Activated CD4-positive, alpha-beta T cell treated with anti-CD3 and anti-CD28 coated beads for 24 hours (primary cell): ENCODE measurements at places on chromosomes 3 and 15.
A peak's percentile ranks its signal among the peaks of the same experiment; 100 is the strongest.

DNA sequence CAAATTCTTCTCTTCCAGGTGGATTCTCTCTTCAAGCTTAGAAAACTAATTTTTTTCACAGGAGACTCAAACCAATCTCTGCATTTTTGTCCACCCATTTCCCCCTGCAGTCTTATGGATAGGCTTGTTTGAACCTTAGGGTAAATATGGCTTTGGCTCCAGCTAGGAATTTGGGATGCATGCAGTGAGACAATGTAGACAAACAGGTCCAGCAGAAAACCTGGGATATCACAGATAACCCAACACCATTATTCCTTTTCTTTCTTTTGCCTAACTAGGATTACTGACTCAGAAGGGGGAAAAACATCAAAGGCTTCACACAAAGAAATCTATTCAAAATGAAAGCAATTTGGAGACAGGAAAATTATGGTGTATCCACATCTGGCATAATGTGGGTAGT is 11.2 kb upstream of the SEMA5B start:
- no peak for DNase-seq

DNA sequence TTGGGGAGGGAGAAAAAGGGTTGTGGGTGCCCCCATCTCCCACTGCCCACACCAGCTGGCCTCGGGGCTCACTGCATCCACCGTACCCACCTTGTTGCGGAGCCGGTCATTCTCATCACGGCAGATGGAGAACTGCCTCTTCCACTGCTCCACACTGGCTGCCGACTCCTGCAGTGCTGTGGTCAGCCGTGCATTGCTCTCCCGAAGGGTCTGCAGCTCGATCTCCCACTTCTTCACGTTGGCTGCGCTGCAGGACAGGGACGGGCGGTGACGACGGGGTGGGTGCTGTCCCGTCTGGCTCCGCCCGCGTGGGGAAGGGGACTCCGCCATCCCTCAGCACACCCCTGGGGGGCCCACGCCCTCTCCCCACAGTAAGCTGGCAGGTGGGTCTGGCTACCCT is 45.1 kb downstream of the WHAMM start:
- DNase-seq = no peak

- no peak for DNase-seq
Observed at GRCh38 chr3:154729741-154730140, 299.8 kb upstream of the GPR149 start.

- no peak for DNase-seq
Observed at GRCh38 chr3:126397610-126398422, 3.1 kb downstream of the CFAP100 start.

GRCh38 chr15:90423801-90424319 is 35.8 kb downstream of the IQGAP1 start:
- no peak for DNase-seq

GRCh38 chr3:108297647-108298046 is 1.3 kb downstream of the HHLA2 start:
- DNase-seq = no peak

DNA sequence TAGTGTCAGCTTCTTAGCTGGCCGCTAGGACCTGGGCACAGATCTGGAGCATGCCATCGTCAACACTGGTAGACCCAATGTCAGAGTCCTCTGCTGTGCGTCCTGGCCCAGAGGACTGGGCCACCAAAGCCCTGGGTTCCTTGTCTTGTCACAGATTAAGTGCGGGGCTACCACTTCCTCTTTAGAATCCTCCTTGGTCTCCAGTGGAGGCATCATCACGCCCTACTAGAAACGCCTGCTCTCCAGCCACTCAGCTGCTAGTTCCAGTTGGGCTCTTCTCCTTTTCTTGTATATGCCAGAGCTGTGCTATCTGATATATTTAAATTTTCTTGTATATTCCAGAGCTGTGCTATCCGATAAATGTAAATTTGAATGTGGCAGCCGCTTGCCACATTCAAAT is 11.2 kb downstream of the PPCDC start:
- DNase-seq = no peak

DNA sequence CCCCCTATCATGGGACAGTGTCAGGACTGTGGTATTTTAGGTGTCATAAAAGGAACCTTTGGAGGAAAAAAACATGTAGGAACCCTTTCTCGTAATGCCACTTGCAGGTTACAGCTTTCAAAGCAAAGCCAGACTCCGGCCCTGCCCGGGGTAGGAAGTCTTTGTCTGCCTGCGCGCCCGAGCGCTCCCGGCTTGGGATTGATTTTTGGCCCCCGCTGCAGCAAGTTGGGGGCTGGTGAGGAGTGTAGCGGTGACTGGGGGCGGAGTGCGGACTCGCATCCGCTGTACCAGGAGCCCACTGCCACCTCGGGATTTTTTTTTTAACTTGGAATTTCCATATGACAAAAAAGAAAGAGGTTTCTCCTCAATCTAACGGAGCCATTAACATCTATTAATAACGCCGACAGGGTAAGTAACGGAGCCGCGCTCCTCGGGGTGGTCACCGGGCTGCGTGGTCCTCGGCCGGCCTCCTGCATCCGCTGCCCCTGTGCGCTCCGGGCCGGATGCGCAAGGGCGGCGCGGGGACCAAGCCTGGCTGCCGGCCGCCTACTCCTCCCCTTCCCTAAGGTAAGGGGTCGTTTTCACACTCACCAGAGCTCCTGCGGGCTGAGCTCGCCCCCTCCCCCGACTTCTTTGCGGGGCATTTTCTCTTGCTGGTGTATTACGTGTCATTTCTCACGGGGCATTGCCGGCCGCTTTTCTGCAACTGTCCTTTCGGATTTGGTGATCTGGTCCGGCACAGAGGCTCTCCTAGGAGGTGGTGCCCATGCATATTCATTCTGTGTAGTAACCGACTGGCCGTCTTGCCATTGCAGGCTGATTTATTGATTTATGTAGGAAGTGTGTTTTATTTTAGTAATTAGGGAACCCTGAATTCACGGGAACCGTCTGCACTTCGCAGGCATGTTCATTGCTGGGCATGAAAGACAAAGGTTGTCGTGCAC is 219.8 kb upstream of the TOPAZ1 start:
- DNase-seq = no peak

GRCh38 chr3:73556520-73557372 is 68.0 kb downstream of the PDZRN3 start:
- DNase-seq = no peak

GRCh38 chr3:169694117-169694516 is 30.6 kb upstream of the MECOM start:
- no peak for DNase-seq

DNA sequence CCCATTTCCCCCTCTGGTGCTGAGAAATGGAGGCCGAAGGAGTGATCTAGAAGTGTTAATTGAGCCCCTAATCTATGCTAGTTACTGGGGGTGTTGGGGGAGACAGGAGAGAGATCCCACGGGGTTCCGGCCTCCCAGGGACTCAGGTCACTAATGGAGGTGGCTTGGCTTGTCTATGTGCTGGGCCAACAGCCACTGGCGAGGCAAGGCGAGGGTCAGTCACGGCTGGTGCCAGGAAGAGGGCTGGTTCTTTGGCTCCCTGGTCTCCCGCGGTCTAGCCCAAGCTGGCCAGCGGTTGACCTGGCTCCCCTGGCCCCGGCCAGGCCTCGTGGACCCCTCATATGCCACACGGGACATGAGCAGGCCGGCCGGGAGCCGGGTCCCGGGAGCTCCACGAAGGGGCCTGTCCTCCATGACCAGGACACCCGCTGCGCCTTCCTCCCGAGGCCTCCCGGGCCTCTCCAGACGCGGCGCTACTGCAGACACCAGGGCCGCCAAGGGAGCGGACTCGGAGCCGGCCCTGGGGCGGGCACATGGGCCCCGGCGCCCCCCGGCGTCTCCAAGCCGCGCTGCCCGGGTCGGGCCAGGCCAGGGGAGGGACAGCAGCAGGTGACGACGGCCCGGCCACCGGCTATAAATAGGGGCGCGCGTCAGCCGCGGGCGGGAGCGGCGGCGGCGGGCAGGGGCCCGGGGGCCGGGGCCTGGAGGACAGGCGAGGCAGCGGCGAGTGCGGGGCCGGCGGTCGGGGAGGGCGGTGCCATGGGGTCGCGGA is at the start of gene ALPK3:
TSS of gene ALPK3 (plus strand) at position 663 of the 772 bp plus-strand sequence. CDS start at position 760, 97 bp downstream.
- no peak for DNase-seq

- no peak for DNase-seq
Observed at GRCh38 chr3:98901119-98901391, 440 bp downstream of the DCBLD2 start.

GRCh38 chr3:178393824-178394223 is 142.4 kb upstream of the KCNMB2 start:
- DNase-seq = no peak

- no peak for DNase-seq
Observed at GRCh38 chr15:81337241-81337640, 13.3 kb upstream of the STARD5 start.

GRCh38 chr3:107985496-107985895 is 105.3 kb downstream of the CD47 start:
- no peak for DNase-seq

GRCh38 chr3:127733781-127734180 is 61.0 kb downstream of the ABTB1 start:
- DNase-seq = no peak

GRCh38 chr3:153072856-153073255 is 89.2 kb upstream of the RAP2B start:
- DNase-seq = no peak

GRCh38 chr3:3664935-3665334 is 134.3 kb upstream of the LRRN1 start:
- DNase-seq = no peak

GRCh38 chr3:125148836-125149235 is 63.7 kb downstream of the SLC12A8 start:
- DNase-seq = no peak

GRCh38 chr3:159832024-159832423 is 156.6 kb upstream of the IL12A start:
- no peak for DNase-seq

GRCh38 chr3:14202874-14203520 is 24.4 kb downstream of the LSM3 start:
- DNase-seq = no peak

- no peak for DNase-seq
Observed at GRCh38 chr3:163561151-163561550, 1517.1 kb downstream of the SI start.

GRCh38 chr3:98765721-98766120 is 2.6 kb downstream of the ST3GAL6 start:
- DNase-seq = no peak

DNA sequence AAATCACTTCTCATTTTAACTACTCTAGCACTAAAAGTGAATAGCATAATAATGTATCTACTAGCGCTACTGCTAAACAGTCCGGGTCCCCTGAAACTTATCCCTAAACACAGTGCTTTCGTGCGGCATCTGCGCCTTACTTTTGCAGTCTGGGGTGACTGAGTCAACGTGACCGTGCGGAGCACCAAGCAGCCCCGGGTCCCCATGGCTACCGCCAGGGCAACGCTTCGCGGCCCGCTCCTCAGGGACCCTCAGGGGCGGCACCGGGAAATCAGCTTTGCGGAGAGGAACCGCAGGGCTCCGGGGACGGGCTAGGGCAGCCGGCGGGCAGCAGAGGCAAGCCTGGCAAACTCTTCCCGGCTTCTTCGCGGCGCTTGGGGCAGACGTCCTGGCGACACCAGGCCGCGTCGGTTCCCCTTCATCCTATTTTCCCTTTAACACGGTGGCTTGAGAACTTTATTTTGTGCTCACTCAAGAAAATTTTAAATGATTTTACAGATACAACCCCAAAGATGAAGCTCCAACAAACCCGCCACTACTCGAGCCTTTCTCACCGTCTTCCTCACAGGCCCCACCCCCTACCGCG is 757 bp upstream of the DIPK2A start:
- peak; percentile 19 for DNase-seq

DNA sequence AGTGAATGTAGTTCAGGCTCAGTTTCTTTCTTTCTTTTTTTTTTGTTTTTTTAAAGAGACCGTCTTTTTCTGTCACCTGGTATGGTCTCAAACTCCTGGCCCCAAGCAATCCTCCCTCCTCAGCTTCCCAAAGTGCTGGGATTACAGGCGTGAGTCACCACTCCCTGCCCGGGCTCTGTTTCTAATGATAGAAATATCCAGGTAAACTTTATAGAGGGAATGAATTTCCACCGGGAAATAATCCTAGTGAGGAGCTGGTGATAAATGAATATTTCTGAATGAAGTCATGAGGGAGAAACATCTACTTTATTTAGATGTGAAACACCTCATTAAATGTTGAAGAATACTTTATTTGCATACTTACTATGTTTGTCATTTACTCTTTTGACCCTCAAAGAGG is 7.2 kb downstream of the RNF13 start:
- DNase-seq = no peak

GRCh38 chr3:189394599-189395121 is 222.9 kb downstream of the TPRG1 start:
- no peak for DNase-seq

- DNase-seq = no peak
Observed at GRCh38 chr3:157127831-157128767, 31.8 kb downstream of the CCNL1 start.

DNA sequence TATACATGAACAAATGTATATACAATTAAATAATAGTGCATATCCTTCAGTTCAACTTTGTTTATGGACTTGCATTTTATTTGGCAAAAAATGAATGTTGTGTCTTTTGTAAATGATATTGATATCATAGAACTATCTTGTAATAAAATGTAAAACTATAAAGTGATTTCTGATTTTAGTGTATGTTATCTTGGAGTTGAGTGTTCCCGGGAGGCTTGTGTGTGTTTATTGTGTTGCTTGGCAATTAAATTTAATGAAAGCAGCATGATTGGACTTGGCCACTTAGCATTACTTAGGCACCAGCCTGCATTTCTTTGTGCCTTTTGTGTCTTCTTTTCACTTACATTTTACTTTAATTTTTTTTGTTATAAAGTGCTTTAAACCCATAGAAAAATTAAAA is 10.6 kb downstream of the ARHGEF26 start:
- no peak for DNase-seq

DNA sequence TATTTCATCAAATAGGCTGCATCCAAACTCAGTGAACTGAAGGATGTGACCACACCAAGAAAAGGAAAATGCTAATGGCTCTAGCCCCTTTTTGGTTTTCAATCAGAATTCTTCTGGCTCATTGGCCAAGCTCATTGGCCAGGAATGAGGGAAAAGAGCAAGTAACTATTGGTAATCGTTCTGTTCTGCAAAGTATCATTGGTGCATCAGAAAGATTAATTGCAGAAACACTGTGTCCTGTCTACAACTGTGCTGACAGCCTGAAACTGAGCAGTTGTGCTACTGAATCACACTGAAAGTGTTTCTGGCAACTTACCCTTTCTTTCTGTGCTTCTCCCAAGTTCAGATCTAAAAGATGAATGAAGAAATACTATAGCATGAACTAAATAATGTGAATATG is 116.4 kb upstream of the ROBO2 start:
- no peak for DNase-seq

GRCh38 chr3:124451630-124452317 is 278.5 kb upstream of the UMPS start:
- DNase-seq = no peak

GRCh38 chr3:32239307-32240158 is 1.1 kb downstream of the CMTM8 start:
- no peak for DNase-seq

DNA sequence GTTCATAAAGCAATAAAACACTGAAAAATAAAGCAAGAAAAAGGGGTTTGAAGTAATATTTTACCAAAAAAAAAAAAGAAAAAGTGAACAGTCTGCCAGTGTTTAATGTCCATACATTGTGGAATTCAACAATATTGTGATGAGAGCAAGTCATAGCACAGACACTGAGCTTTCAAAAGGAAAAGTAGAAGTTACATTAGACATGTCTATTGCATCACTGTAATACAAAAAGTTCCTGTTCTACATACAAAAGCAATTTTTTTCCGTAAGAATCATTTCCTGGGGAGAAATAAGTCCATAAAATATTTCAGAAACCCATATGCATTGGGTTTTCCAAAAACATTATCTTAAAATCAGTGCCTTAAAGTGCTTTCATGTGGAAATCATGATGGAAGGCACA is 11.8 kb upstream of the HDC start:
- DNase-seq = no peak

- no peak for DNase-seq
Observed at GRCh38 chr3:144497452-144497851, 525.8 kb downstream of the DIPK2A start.
